ENCODE measurements at places on chromosomes 2 and 18.

GRCh38 chr2:10284108-10284870 lies 18.4 kb upstream of the HPCAL1 start:
- DNase-seq: no peak

DNA sequence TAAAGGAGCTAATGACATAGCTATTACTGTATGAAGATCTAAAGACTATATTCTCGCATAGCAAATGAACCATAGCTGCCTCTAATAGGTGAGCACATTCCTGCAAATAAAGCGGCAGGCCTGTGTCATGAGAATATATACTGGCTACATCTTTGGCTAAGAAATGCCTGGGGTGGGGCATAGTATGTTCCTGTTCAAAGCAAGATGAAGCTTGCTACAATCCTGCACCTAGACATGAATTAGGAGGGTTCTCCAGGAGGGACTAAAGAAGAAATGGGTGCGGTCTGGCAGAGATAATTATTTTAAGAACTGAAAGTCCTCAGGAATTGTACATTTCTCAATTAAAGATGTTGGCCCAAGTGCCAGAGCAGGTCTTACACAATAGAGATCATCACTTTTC lies 46.8 kb upstream of the PLA2R1 start:
- no peak for DNase-seq

GRCh38 chr2:200054681-200055468 lies 99.5 kb downstream of the MAIP1 start:
- DNase-seq: no peak

- DNase-seq: no peak
Measured at GRCh38 chr18:382423-382984, 114.7 kb upstream of the THOC1 start.

DNA sequence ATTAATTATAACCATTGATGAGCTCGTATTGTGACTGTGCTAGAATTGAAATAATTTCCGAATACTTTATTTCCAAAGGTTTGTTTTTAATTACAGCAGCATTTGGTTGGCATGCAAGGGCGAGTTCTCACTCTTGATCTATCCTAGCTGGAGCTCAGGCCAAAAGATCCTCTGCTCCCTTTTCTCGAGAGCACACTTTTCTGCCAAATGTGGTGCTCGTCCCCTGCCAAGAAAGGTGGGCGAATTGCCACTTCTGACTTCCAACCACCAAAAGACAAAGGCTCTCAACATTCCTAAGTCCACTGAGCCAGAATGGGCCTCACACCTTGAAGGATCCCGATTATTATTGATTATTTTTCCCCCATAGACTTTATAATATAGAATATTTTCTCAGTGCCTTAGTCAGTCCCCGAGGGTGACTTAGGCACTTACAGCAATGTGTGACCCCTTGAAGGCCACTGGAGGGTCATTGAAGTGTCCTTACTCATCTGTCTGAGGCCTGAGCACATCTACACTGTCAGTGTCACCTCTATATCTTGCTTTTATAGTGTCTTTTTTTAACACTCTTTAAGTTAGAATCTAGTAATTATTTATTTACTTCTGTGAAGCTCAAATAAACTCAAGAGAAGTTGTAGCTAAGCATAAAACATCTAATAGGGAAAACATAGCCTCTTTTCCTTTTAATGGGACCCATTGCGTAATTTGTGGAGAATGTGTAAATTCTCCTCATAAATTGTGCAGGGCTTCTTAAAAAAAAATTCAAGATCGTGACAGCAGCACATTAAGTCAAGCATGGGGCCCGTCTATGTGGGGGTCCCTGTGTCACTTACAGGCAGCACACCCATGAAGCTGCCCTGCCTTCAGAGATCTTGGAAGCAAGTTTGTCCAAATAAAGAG lies 98.3 kb downstream of the MEIS1 start:
- no peak for DNase-seq

GRCh38 chr2:240293557-240294461 lies 141.7 kb upstream of the GPC1 start:
- DNase-seq: no peak

DNA sequence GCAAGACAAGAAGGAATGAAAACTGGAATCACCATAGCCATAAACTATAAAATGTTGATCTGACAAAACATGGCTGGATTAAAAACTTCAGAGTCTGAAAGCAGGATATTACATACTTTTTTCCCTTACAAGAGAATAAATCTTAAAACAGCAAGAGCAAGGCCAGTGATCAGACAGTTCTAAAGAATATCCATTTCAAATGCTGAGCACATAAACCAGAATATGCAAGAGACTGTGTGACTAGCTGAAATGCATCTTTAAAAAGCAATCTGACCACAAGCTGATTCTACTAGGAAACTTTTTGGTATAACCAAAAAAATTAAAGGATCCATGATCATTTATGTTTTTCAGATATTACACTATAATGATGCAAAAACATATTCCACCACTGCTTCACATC lies 120.7 kb upstream of the RNU4ATAC start:
- no peak for DNase-seq

DNA sequence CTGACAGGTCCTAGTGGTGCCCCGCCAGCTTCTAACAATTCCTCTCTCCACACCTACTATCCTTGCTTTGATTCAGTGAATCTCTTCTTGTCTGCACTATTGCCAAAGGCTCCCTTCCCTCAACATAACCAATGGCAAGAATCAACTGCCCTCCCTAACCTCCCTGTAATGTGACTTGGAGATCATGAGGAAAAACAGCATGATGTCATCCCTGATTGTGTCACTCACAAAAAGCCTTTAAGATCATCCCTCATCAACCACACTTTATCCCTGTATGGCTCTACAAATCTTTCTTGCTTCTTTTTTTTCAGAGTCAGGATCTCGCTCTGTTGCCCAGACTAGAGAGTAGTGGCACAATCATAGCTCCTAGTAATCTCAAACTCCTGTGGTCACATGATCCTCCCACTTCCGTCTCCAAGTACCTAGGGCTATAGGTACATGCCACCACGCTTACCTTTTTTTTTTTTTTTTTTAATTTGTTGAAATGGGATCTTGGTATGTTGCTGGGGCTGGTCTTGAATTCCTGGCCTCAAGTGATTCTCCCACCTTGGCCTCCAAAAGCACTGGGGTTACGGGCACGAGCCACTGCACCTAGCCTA lies 19.7 kb downstream of the SAP130 start:
- DNase-seq: no peak

DNA sequence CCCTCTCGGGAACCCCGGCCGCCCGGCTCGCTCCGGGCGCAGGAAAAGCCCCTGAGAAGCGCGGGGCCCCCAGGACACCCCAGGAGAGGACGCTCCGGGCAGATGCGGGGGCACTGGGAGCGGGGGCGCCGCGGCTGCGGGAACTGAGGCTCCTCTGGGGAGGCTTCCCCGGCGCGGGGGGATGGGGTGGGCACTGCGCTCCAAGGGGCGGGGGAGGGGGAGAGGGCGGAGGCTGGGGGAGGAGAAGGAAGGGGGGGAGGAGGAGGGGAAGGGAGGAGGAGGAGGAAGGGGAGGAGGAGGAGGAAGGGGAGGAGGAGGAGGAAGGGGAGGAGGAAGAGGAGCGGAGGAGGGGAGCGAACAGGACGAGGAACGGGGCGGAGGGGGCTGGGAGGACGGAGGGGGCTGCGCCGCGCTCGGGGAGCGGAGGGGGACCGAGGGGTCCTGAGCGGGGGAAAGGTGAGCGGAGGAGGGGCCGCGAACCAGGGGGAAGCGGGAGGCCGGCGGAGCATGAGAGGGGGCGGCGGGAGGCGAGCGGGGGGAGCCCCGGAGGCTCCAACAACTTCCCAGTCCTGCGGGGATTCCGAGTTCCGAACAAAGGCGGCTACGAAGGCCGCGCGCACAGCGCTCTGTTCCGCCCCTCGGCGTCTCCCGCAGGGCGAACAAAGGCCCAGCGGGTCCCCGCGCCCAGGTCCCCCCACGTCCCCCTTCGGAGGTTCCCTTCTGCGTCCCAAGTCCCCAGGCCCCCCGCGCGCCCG lies 742 bp downstream of the PXDN start:
- no peak for DNase-seq

DNA sequence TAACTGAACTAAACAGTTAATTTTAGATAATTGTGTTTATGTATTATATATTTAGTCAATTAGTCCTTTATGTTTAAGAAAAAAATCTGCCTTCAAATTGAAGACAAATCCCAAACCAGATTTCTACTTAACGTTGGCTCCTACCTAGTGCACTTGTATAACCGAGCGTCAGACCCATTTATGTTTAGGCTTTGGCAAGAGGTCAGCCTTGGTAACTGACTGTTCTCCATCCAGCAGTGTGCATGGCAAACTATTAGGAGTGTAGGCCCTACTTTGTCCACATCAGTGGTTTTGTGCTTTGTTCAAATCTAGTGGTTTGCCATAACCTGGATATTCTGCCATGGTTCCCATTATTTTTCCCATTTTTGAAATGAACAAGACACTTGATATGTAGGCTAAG lies 114.8 kb downstream of the MIB1 start:
- DNase-seq: no peak

DNA sequence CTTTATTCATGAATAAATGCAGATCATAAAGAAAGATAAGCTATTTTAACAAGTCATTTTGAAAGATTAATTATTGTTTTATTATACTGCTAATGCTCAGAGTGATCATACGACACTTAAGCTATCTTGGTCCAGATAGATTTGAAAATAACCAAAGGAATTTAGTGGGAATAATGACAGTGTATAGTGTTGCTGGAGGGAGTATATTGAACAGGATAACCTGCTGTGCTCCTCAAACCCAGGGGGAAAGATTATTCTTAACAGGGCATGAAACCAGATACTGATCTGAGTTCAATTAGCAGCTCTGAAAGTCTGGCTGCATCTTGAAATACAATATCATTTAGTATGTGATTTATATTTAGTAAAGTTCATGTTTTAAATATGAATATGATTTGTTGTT lies 216.3 kb upstream of the ITGA4 start:
- DNase-seq: no peak
